ENCODE measurements at places on chromosomes 12 and 14.

DNA sequence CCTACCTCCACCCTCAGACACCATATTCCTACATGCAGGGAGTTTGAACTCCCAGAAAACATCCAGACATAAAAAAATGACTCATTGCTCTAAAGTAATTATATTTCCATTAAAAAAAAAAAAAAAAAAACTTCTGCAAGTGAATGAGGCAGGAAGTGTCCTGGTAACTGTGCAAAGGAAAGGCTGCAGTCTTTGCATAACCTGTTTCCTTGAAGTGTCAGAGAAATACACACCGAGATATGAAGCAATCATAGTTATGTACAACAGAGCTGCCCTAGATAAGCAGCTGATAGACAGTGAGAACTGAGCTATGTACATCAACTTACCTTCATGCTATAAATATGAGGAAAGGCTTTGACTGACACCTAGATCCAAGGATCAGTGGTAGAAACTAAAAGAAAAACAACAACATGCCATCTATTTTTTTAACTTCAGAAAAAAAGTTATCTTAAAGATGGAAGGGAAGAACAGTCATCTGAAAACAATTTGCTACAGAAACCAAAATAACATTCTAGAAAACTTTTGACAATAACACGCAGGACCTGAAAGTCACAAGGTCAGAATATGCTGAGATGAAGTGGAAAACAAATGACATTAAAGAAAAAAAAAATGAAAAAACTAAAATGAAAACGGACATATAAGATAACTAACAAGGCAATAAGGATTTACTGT, 263.2 kb downstream of the SEC23A start:
- DNase-seq, result no peak

DNA sequence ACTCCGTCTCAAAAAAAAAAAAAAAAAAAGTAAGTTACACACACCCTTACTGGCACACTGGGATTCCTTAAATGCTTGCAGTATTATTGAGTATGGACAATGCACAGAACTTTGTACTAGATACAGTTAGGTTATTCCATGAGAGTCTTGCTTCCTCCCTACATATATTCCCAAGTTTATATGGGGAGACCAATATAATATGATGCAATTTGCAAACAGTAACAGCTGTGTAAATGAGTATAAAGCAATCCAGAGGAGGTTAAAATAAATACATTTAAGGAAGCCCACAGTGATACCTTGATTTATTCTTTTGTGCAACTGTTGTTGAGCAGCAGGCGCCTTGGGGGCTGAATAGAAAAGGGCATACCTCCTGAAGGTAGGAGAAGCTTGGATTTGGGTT, 26.6 kb downstream of the RASSF3 start:
- no peak for DNase-seq

DNA sequence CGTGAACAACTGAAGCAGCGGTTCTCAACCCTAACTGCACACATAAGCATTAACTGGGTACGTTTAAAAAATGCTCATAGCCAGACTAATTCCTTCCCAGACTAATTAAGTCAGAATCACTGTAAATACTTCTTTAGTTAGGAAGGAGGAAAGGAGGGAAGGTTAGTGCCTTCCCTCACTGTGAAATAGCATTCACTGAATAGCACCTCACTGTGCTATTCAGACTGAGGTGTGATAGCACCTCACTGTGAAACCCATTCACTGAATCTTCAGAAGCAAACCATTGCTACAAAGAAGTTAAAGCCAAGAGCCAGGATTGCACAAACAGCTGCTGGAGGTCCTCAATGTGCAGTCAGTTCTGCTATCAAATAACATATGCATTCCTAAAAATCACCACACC, 58.8 kb downstream of the RTN1 start:
- no peak for DNase-seq

- no peak for DNase-seq
These were observed 76.4 kb upstream of the CCDC60 start for GRCh38 chr12:119258149-119258548.

DNA sequence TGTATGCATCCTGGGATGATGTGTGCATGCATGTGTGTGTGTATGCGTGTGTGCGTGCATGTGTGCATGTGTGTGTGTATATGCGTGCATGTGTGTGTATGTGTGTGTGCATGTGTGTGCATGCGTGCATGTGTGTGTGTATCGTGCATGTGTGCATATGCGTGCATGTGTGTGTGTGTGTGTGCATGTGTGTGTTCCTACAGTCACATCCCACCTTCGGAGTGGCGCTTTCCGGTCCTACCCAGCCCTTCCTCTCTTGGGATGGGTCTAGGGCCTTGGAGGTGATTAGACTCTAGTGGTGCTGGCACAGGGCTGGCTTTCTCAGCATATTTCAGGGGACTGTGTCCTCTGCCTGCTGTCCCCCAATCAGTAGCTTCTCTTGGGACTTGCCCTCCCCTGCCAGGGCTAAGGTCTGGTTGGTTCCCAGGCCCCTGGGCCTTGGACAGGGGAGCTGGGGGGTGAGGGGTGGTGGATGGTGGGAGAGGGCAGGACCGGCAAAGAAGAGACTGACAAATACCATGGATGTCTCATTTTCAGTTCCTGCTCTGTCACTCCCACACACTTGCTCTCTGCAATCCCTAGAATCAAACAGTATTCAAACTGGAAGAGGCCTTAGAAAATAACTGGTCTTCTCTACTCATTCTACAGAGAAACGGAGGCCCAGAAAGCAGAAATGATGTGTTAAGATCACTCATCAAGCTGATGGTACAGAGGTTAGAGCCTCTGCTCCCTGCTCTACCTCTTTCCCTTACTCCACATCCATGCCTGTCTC, 21.9 kb upstream of the FAIM2 start:
- no peak for DNase-seq

GRCh38 chr12:131608740-131609690, 101.9 kb upstream of the SFSWAP start:
- DNase-seq, result no peak

DNA sequence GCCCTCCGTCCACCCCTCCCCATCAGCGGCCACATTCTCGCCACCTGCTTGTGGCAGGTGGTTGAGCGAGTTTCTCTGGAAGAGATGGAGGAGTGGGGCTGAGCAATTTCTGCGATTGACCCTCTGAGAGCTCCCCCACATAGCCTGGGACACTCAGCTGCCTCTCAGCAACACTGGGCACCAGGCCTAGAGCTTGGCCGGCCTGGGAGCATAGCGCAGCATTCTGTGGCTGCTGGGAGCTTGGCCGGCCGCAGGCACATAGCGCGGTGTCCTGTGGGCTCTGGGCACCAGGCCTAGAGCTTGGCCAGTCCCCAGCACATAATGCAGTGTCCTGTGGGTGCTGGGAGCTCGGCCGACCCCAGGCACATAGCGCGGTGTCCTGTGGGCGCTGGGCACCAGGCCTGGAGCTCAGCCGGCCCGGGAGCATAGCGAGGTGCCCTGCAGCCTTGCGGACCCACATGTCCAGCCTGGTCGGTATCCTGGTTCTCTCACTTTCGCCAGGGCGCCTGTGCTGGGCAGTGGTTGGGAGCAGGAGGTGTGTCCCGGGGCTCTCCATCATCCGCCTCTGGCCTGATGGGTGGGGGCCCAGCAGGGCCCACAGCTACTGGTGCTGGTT, 43.8 kb downstream of the LRCOL1 start:
- DNase-seq, result no peak

GRCh38 chr12:102480406-102480805, at the start of gene IGF1:
IGF1 (minus strand) TSS chr12:102480563; CDS start chr12:102480381, 182 bp downstream.
- no peak for DNase-seq

GRCh38 chr12:53298164-53298563, 1.3 kb upstream of the MYG1 start:
- DNase-seq, result no peak

DNA sequence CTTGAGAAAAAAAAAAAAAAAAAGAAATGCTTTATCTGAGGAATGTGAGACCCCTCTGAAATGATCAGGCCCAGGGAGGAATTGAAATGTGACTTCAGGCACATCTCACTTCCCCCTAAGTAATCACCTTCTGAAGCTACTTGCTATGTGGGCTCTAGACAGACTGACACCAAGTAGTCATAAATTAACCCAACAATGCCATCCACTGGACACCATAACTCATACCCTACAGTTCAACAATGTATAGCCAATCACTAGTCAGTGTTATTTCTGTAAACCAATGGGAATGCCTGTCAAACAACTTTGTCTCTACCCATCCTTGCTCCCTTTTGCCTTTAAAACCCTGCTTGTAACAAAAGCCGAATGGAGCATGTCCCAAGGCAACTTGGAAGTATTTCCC, 182.7 kb upstream of the TMPO start:
- DNase-seq, result no peak

GRCh38 chr14:93713726-93714405, 74.4 kb downstream of the PRIMA1 start:
- no peak for DNase-seq

- DNase-seq, result no peak
These were observed 105.6 kb downstream of the LLPH start for GRCh38 chr12:66024949-66025348.

- DNase-seq, result no peak
These were observed 13.7 kb upstream of the PRPF39 start for GRCh38 chr14:45070215-45070614.

Data from NCI-H1048 (cell line).